ENCODE measurements at places on chromosomes 16 and 17.

DNA sequence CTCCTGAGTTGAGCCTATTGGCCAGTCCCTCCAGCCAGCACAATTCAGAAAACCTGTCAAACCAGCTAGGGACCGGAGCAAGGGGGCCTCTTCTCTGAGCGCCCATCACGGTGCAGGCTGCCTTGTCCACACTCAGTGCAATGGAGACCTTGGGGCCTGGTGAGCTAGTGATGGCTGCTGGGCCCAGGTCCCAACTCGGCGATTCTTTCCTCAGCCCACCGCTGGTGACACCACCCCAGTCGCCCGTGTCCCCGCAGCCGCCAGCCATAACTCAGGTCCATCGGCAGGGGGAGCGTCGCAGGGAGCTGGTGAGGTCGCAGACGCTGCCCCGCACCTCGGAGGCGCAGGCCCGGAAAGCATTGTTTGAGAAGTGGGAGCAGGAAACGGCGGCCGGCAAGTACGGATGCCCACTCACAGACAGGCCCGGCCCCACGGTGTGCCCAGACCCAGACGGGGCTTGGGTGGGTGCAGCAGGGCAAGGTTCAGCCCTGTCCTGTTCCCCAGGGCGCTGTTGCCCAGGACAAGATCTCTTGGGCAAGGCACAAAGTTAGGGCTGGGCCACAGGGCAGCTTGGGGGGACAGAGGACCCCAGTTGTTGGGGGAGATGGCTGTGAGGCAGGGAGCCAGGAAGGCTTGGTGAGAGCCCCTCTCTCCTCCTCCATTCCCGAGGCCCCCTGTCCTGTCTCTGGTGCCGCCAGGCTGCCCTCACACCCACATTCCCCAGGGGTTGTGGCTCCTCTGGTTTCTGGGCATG is 10.8 kb downstream of the SMTNL2 start:
- peak; percentile 12 for DNase-seq

DNA sequence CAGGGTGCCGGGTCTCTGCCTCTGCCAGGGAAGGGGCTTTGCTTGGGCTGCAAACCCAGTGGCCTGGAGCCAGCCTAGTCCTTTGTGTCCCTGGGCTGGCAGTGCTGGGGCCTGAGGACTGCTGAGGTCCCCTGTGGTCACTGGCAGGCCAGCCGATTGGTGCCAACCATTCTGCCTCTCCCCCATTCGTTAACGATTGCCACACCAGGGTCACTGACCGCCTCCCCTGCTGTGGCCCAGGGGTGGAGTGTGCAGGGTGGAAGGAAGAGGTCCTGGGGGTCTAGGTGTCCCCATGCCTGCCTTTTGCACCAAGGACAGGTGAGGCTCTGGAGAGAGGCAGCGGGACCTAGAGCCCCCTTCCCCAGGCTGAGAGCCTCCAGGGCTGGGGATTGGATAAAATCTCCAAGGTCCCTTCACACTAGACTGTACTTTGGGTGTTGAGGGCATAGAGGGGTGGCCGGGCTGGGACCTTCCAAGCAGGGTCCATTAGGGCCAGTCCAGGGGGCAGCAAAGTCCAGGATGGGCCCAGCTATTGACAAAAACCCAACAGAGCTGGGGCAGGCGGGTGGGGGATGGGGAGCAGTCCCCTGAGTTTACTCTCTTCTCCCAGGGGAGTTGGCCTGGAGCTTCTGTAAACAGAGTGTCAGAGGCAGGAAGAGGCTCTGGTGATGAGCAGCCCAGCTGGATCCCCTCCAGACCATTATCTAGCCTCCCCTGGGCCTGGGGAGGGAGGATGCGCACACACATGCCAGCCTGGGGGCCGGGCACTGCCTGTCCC is 1.1 kb downstream of the VASN start:
- DNase-seq, result no peak

- DNase-seq, result no peak
These were observed 100.4 kb downstream of the ZNF778 start for GRCh38 chr16:89317729-89318429.

DNA sequence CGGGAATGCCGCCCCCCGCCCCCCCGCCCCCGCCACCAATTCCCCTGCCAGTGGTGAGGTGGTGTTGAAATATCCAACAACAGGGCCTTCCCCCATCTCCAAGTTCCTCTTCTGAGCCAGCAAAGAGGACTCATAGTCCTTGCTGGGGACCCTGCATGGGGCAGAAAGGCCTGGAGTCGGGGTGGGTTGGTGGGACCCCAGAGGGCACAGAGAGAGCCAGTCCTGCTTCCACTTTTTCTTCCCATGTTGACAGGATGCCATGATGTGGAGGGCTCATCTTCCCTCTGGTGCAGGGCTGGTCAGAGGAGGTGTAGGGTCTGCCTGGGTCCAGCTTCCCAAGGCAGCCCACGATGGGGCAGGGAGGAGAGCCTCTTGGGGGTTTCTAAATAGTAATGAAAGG is 49.0 kb upstream of the PIK3R6 start:
- DNase-seq, result no peak

GRCh38 chr17:3335876-3336275 is 37.7 kb upstream of the OR3A1 start:
- no peak for DNase-seq

GRCh38 chr16:46768809-46769208 is 20.7 kb upstream of the MYLK3 start:
- no peak for DNase-seq

GRCh38 chr17:60645918-60646523 is 31.6 kb upstream of the BCAS3 start:
- no peak for DNase-seq

DNA sequence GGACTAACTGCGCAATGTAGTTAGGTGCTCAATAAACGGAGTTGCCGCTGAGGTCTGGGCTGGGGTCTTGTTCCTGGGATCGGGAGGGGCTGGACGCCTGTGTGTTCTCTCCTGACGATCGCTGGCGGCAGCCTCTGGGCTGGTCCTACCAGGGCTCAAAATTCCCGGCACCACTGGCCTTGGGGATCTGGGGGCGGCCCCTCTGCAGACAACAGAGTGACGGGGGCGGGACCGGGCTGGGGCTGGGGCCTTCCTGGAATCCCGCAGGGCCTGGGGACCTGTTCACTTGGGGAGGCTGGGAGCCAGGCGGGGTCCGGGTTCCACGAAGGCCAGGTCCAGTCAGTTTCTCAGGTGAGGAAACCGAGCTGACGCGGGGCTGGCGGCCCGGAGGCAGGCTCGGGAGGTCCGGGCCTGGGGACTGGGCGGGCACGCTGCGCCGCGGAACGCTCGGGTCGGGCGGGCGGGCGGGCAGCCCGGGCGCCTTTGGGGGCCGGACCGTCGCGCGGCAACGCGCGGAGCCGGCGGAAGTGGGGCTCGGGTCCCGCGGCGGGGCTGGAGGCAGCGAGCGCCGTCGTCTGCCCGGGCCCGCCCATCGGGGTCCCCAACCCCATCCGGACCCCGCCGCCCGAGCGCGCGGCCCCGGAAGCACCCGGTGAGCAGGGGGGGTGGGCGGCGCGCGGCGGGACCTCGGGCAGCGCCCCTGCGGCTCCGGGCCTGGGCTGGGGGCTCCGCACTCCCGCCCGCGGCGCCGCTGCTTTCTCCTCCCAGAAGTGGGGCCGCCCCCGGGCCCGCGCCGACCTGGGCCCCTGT is at the start of gene PIGQ:
PIGQ (plus strand) TSS at position 524 of the 810 bp plus-strand sequence. CDS start 4,107 bp downstream, outside the sequence.
- no peak for DNase-seq
